Right lobe of liver (tissue), 6 donors: ENCODE measurements at places on chromosomes 12 and 14. TPM values are rescaled to one million over a fixed set of nuclear protein-coding genes. Genes with fewer than 3 reads are reported as not detected.

- H3K4me1 ChIP-seq = no peaks in the 10 kb centered on the region
- no peak for DNase-seq
- H3K36me3 ChIP-seq = no peaks in the 10 kb centered on the region
- H3K4me3 ChIP-seq = no peak overlapping the region
- no peak overlapping the region for H3K27ac ChIP-seq
These were observed 152.7 kb downstream of the KCNK10 start for GRCh38 chr14:88170333-88170732.

Gene CAPZA3
- total RNA-seq = not detected

DNA sequence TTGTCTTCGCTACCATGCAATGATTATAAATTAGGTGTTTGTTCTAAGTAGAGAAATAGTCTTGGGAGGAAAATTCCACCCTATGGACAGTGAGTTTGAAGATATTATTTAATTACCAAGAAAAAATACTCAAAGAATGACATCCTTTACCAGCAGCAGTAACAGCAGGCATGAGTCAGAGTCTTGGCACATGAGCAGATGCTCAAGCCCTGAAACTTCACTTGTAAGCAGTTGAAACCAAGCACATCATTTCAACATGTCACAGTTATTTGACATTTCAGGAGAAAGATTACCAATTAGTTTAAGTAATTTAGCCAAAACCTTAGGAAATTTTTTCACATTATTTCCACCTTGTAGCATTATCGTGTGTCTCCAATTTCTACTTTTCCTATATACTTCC is 99.2 kb downstream of the C12orf50 start:
- DNase-seq = no peak
- no peaks in the 10 kb centered on the region for H3K27me3 ChIP-seq
- H3K36me3 ChIP-seq = no peaks in the 10 kb centered on the region

- no peak overlapping the region for H3K4me3 ChIP-seq
- DNase-seq = no peak
- no peak overlapping the region for H3K27ac ChIP-seq
These were observed 43.1 kb upstream of the MMP17 start for GRCh38 chr12:131784909-131785762.

Gene SLCO1B3
- 67.3 TPM for total RNA-seq

DNA sequence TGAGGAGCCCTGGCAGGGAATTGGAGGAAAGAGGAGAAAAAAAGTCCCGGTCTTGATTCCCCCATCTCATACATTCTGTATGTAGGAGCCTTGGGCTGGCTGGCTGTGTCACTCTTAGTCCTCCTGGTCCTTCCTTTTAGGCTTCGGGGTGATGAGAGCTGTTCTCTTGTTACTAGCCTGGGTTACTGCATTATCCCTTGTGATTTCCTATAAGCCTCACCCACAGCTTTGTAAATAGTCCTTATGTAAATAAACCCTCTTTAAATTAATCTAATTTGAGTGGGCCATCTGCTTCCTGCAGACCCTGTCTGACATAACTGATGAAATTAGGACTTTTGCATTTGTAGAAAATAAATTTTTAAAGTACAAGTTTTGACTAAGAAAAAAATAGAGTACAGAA is 19.2 kb downstream of the DNM1L start:
- no peak for DNase-seq
- H3K4me3 ChIP-seq = no peak overlapping the region
- H3K27me3 ChIP-seq = no peaks in the 10 kb centered on the region
- no peaks in the 10 kb centered on the region for H3K4me1 ChIP-seq
- no peaks in the 10 kb centered on the region for H3K36me3 ChIP-seq

Gene IAPP
- total RNA-seq = not detected

DNA sequence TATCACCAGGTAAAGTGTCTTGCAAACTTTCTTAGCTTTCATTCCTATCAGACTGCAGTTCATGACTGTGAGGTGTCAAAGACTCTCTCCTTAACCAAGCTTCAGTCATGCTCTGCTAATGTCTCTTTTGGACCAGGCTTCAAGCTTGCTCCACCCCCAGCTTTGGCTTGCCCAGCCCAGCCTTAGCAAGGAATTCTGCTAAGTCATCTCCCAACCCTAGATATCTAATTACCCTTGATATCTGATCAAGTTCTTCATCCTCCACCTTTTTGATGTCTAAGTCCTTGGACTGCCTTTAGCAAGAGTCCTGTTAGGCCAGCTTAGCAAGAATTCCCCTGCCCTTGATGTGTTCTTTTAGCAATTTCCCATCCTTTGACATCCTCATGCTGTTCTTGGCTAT is 108.9 kb upstream of the FGD4 start:
- no peaks in the 10 kb centered on the region for H3K36me3 ChIP-seq
- H3K4me1 ChIP-seq = no peaks in the 10 kb centered on the region
- no peak overlapping the region for H3K27ac ChIP-seq
- no peak for DNase-seq

GRCh38 chr14:65627315-65627714 is 214.8 kb downstream of the FUT8 start:
- H3K4me3 ChIP-seq = no peak overlapping the region
- H3K4me1 ChIP-seq = no peaks in the 10 kb centered on the region
- no peaks in the 10 kb centered on the region for H3K27me3 ChIP-seq
- DNase-seq = no peak
- H3K36me3 ChIP-seq = no peaks in the 10 kb centered on the region
- H3K27ac ChIP-seq = no peak overlapping the region

Gene ZNF410
- 18.9 TPM for total RNA-seq

Gene PTPN21
- 11.1 TPM for total RNA-seq

GRCh38 chr14:51674294-51675002 is 22.7 kb downstream of the FRMD6 start:
- DNase-seq = no peak
- H3K4me1 ChIP-seq = no peaks in the 10 kb centered on the region
- H3K27me3 ChIP-seq = no peaks in the 10 kb centered on the region
- H3K27ac ChIP-seq = no peak overlapping the region
- H3K4me3 ChIP-seq = no peak overlapping the region

DNA sequence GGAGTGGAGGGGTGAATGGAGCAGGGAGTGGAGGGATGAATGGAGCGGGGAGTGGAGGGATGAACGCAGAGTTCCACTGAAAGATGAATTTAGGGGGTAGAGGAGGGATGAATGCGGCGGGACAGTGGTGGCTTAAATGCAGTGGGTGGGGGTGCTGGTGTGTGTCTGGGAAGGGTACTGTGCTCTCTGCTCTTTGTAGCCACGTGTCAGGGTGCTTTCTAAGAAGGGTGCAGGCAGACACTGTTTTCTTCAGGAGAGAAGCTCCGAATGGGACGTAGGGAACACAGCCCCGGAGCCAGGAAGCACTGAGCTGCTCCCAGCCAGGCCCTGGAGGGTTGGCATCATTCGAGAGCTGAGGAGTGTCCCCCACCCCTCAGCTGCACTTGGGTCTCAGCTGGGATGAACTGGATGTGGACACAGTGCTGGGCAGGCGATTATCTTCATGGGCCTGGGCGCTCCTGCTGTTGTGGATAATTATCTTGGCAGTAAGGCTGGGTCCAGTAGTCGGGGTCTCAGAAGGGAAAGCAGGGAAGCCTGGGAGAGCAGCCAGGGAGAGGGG is 9.5 kb upstream of the CEP170B start:
- H3K27me3 ChIP-seq = no peaks in the 10 kb centered on the region
- no peak overlapping the region for H3K4me3 ChIP-seq
- H3K36me3 ChIP-seq = no peaks in the 10 kb centered on the region
- no peaks in the 10 kb centered on the region for H3K4me1 ChIP-seq

GRCh38 chr12:6368906-6369525 is 6.3 kb downstream of the SCNN1A start:
- no peaks in the 10 kb centered on the region for H3K36me3 ChIP-seq
- no peaks in the 10 kb centered on the region for H3K4me1 ChIP-seq
- H3K4me3 ChIP-seq = no peak overlapping the region

DNA sequence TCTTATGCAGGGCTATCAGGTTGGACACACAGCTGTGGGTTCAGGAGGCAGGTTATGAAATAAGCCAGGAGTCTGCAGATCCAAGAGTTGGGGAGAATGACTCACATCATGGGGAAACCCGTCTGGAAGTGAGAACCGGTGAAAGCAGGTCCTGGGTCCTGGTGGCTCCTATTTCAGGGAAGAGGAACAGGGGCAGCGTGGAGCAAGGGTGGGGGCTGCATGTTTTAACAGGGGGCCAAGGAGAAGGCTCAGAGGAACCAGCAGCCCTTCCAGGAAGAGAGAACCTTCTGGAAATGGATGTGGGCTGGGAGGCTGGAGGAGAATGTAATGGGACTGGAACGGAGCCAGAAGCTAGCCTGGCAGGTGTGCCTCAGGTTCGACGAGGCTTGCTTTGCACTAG is 7.8 kb upstream of the KRT74 start:
- DNase-seq = no peak
- H3K27ac ChIP-seq = no peak overlapping the region
- H3K36me3 ChIP-seq = no peaks in the 10 kb centered on the region
- H3K4me3 ChIP-seq = no peak overlapping the region

Gene CCDC198
- 56.6 TPM for total RNA-seq

Gene NEUROD4
- not detected for total RNA-seq

Gene RNASE2
- total RNA-seq = 0.81 TPM

Gene SERPINA1
- 38,163 TPM for total RNA-seq

GRCh38 chr12:5900533-5901205 is 44.4 kb downstream of the ANO2 start:
- no peak for DNase-seq
- no peaks in the 10 kb centered on the region for H3K4me1 ChIP-seq
- no peaks in the 10 kb centered on the region for H3K36me3 ChIP-seq
- no peak overlapping the region for H3K27ac ChIP-seq

Gene NRDE2
- total RNA-seq = 16.3 TPM

GRCh38 chr14:69572030-69572840 is 2.4 kb downstream of the CCDC177 start:
- peaks cover 12% of the 10 kb centered on the region for H3K27me3 ChIP-seq
- peak overlapping the region; percentile 12 for H3K4me3 ChIP-seq
- DNase-seq = peak; percentile 44
- H3K4me1 ChIP-seq = peaks cover 21% of the 10 kb centered on the region

DNA sequence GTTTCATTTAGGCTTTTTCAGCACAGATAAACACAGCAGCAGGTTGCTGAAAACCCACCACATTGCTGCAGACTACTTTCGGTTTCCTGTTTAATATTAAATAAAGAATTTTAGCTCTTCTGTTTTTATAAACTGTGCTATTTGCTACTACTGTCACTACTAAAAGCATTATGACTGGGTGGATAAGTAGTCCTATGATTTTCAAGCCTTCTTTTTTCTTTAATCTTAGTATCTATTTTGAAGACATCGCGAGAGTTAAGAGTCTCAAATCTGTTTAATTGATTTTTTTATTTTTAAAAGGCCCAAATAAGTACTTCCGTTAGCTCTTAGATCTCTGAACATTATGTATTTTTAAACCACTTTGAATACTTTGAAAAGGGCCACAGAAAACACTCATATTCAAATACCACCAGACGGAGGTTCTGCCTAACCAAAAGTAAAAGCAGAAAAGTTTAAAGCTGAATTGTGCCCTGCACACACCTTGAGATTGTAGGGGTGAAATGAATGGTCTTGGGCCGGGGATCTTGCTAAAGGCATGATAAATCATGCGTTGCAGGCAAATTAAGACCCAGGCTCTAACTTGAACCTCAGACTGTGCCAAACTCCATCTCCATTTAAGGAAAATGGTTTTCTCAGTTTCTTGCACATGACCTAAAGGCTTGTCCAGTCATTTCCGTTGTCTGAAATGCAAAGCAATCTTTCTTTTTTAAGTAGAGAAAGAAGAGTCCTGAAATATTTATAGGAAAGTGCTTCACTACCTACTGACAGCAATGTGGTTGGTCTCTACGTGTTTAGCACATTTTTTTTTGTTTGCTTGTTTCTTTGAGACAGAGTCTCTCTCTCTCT is 13.6 kb upstream of the FOXN3 start:
- peaks cover 41% of the 10 kb centered on the region for H3K4me1 ChIP-seq
- H3K27me3 ChIP-seq = no peaks in the 10 kb centered on the region
- DNase-seq = no peak
- H3K36me3 ChIP-seq = no peaks in the 10 kb centered on the region

GRCh38 chr14:22289570-22289969 is 299.5 kb downstream of the DAD1 start:
- H3K27ac ChIP-seq = no peak overlapping the region
- no peaks in the 10 kb centered on the region for H3K27me3 ChIP-seq
- H3K4me1 ChIP-seq = no peaks in the 10 kb centered on the region
- no peak overlapping the region for H3K4me3 ChIP-seq
- H3K36me3 ChIP-seq = no peaks in the 10 kb centered on the region

GRCh38 chr14:74508844-74509428 is 15.4 kb downstream of the ISCA2 start:
- H3K27me3 ChIP-seq = no peaks in the 10 kb centered on the region
- no peak overlapping the region for H3K4me3 ChIP-seq
- no peaks in the 10 kb centered on the region for H3K36me3 ChIP-seq

- peak overlapping the region; percentile 4 for H3K4me3 ChIP-seq
- no peak for DNase-seq
- no peaks in the 10 kb centered on the region for H3K27me3 ChIP-seq
- H3K4me1 ChIP-seq = no peaks in the 10 kb centered on the region
- H3K27ac ChIP-seq = no peak overlapping the region
These were observed 1.0 kb downstream of the KLRK1 start for GRCh38 chr12:10388624-10389413.

Gene RNASE1
- total RNA-seq = 26.4 TPM

Gene SMIM41
- total RNA-seq = not detected

Gene CLSTN3
- 41.2 TPM for total RNA-seq

DNA sequence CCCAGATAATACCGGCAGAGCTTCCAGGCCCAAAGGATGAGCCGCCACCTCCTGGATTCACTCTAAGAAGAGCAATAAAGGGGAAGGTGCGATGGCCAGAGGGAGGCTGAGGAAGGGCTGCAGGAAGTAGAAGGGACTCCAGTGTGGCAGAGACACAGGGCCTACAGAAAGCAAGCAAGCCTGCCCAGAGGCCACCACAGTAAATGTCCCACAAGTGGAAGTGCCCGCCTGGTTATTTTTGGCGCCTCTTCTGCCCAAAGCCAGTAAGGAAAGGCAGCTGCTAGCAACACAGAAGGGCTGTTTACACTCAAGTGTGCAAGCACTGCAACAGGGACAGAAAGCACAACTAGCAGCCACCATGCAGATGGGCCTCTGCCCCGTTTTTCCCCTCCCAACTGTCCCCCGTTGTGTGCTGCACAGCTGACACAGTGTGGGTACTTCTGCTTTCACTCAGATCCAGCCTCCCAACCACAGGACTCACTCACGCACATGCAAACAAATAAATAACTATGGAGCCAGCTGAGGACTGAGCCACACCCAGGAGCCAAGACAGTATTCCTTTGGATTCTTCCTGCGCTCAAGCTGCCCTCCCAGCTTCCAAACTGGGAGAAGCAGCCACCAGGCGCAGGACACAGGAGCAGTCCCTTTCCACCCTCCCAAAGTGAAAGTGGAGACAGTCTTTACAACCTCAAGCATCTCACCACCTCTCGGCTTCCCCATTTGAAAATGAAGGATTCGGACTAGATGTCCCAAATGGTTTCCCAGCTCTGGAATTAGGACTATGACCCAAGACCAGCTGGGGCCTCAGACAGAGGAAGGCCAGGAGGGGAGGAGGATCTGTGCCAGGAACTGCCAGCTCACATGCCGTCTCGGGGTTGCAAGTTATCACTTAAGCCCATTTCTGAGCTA is 40.0 kb upstream of the PNMA1 start:
- no peaks in the 10 kb centered on the region for H3K27me3 ChIP-seq
- peaks cover 12% of the 10 kb centered on the region for H3K4me1 ChIP-seq
- no peak overlapping the region for H3K4me3 ChIP-seq
- H3K27ac ChIP-seq = peak overlapping the region; percentile 43
